ENCODE measurements at places on chromosomes 1 and 21.

DNA sequence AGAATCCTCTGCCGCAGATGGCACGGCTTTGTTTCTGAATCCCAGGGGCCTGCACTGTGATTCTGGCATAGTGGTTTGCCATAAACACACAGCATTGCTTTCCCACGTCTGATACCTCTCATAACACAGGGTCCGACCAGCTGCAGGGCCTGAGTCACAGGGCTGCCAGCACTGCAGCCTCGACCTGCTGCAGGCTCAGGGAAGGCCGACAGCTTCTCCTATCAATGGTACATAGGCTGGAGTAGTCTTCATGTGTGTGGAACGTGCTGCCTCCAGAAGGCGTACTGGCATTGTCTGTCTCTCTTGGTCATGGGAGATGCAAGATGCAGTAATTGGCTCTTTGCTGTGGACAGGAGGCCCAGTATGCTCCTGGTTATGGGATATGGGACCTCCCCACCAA is 53.5 kb upstream of the PDE9A start:
- no peak for DNase-seq

DNA sequence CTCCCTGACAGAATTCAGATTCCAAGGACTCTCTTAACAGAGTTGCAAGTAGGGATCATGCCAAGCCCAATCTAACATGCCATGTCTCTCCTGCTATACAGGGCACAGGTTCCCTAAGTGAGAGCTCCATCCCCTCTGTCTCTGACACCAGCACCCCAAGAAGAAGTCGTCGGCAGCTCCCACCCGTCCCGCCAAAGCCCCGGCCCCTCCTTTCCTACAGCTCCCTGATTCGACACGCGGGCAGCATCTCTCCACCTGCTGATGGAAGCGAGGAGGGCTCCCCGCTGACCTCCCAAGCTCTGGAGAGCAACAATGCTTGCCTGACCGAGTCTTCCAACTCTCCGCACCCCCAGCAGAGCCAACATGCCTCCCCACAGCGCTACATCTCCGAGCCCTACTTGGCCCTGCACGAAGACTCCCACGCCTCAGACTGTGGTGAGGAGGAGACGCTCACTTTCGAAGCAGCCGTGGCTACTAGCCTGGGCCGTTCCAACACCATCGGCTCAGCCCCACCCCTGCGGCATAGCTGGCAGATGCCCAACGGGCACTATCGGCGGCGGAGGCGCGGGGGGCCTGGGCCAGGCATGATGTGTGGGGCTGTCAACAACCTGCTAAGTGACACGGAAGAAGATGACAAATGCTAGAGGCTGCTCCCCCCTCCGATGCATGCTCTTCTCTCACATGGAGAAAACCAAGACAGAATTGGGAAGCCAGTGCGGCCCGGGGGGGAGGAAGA is 263.2 kb downstream of the ZNF648 start:
- DNase-seq = no peak

- DNase-seq = no peak
Observed at GRCh38 chr1:232163533-232163932, 466.4 kb downstream of the SIPA1L2 start.

GRCh38 chr1:213370523-213370922 is 319.5 kb downstream of the RPS6KC1 start:
- no peak for DNase-seq

Measured in NCI-H1436 (cell line).